ENCODE measurements at places on chromosomes 6 and 20.

DNA sequence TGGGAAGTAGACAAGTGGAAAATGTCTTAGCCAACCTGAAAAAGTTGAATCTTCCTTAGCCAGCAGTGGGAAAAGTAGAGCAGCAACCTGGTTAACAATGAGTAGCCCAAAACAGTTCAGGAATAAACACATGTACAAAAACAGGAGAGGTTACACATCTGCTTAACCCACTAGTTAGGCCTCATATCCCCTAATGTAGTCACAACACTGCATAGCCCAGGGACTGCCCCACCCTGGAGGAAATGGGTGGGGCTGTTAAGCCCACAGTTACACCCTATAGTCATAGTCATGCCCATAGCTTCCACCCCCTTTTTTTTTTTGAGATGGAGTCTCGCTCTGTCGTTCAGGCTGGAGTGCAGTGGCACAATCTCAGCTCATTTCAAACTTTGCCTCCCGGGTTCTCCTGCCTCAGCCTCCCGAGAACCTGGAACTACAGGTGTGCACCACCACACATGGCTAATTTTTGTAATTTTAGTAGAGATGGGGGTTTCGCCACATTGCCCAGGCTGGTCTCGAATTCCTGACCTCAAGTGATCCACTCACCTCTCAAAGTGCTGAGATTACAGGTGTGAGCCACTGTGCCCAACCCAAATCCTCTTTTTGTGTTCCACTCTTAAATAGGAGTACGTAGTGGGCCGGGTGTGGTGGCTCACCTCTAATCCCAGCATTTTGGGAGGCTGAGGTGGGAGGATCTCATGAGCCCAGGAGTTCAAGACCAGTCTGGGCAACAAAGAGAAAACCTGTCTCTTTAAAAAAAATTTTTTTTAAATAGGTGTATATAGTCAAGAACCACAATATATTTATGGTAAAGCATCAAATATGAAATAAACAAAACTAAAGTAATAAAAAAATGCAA lies 24.5 kb downstream of the ILRUN start:
- peak; percentile 60 for DNase-seq

- DNase-seq: no peak
These were observed 38.7 kb downstream of the PRKN start for GRCh38 chr6:162688751-162689345.

GRCh38 chr20:37430778-37431460 lies 85.0 kb downstream of the SRC start:
- DNase-seq: no peak

DNA sequence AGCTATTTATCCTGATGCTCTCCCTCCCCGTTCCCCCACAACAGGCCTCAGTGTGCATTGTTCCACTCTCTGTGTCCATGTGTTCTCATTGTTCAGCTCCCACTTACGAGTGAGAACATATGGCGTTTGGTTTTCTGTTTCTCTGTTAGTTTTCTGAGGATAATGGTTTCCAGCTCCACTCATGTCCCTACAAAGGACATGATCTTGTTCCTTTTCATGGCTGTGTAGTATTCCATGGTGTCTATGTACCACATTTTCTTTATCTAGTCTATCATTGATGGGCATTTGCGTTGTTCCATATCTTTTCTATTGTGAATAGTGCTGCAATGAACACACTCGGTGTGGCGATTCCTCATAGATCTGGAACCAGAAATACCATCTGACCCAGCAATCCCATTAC lies 225.9 kb upstream of the CDH4 start:
- DNase-seq: no peak

DNA sequence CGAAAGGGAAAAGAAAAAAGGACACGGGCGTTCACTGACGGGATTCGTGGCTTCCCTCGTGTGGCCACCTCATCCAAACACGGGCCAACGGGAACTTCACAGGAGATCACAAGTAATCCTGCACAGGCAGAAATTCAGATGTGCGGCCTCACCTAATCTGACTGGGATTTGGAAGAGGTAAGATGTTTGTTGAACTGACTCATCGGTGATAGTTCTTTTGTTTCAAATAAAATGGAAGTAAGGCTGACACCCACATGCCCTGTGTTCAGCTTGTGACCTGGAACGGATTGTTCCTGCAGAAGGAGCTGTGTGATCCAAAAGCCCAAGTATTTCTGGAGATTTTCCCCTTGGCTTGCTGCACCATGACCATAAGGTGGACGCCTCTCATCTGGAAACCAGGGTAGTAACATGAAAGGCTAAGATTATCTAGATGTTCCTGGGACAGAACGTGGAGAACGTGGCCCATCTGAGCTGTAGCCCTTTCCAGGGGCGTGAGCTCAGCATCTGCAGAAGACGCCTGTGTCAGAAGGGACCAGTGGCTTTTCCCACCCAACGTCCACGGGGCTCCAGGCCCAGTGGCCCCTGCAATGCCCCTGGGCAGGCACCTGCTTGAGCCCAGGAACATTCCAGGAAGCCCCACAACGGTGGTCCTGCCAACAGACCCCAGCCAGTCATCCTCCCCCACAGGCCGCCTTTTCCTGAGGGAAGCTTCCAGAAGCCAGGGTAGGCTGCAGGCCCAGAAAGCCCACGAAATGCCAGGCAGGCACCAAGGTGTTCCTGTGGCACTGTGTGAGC lies 39.7 kb downstream of the DLL1 start:
- no peak for DNase-seq

GRCh38 chr6:27267857-27268434 lies 20.4 kb downstream of the PRSS16 start:
- DNase-seq: no peak

GRCh38 chr6:146741609-146742008 lies 142.8 kb downstream of the ADGB start:
- DNase-seq: no peak

DNA sequence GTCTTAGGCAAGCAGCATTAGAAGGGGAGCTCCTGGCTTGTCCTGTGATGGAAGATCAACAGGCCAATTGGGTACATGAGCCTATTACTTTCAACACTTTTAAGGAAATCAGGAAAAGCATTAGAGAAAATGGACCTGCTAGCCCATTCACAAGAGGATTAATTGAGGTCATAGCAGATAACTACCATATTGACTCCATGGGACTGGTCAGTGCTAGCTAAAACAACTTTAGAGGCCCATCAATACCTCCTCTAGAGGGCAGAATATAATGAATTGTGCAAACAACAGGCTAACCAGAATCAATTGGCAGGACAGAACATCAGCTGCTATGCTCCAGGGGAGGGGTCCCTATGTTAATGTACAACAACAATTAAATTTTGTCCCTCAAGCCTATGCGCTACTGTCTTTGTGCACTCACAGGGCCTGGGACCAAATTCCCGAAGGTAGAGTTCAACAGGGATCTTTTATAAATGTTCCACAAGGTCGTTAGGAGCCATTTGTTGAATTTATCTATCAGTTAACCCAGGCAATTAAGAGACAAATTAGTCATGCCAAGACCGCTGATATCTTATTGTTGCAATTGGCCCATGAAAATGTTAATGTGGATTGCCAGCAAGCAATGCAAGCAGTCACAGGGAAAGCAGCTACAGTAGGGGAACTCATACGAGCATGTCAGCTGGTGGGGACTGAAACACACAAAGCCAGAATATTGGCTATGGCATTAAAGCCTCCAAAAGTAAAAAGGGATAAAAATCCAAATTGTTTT lies 106.6 kb upstream of the BTN3A2 start:
- no peak for DNase-seq

DNA sequence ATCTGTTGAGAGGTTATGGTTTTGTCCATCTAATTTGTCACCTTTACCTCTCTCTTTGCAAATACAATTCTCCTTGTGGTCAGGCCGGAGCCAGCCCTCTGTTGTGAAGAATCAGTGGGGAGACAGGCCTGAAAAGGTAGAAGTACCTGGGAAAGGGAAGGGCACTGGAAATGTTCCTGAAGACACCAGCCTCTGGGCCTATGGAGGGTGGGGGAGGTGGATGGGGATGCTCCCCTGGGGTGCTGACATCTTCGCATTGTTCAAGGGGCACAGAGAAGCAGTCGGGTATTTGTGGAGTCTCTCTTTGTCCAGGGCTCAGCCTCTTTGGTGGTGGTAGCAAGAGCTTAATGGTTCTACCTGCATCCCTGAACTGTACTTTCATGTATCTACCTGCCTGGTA lies 24.4 kb upstream of the AFDN start:
- DNase-seq: no peak

- no peak for DNase-seq
These were observed 148.2 kb upstream of the AKAP12 start for GRCh38 chr6:151091571-151091970.

DNA sequence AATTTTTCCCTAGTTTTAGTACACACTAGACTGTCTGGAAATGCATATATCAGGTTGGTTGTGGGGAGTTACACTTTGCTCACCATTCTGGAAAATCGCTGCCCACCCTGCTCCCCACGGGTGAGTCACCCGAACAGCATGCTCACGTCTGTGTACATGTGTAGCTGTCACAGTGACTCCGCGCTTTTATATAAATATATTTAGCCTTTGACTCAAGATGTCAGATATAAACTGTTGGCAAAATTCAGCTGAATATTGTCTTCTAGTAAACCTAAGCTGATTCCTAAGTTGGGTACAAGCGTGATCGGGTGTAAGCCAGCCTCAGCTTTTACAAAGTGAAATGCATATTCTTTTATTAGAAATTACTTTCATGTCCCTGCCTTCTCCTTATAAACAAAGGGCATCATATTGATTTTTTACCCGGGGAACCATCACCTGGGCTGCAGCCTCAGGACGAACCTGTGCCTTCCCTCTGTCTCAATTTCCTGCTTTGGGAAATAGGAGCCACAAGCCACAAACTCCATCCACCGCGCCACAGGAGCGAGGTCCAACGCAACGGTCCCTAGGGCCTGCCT lies 4.3 kb downstream of the SDCBP2 start:
- DNase-seq: no peak

Measured in fibroblast of the conjunctiva (primary cell).